ENCODE measurements at places on chromosomes 6 and 20.
A peak's percentile ranks its signal among the peaks of the same experiment; 100 is the strongest.

GRCh38 chr6:84768442-84769174, 4.2 kb upstream of the TBX18 start:
- DNase-seq = no peak

GRCh38 chr6:41073203-41073967, 611 bp downstream of the NFYA start:
- peak; percentile 45 for DNase-seq

- DNase-seq = no peak
These were observed 91.3 kb upstream of the HEY2 start for GRCh38 chr6:125658136-125658535.

- no peak for DNase-seq
These were observed 137.7 kb upstream of the ARMC2 start for GRCh38 chr6:108710551-108710950.

GRCh38 chr6:44001318-44002066, 125.8 kb downstream of the MRPL14 start:
- no peak for DNase-seq

GRCh38 chr20:43241057-43241702, 51.5 kb upstream of the PTPRT start:
- no peak for DNase-seq

GRCh38 chr6:56984361-56984760, 29.5 kb downstream of the BEND6 start:
- no peak for DNase-seq

DNA sequence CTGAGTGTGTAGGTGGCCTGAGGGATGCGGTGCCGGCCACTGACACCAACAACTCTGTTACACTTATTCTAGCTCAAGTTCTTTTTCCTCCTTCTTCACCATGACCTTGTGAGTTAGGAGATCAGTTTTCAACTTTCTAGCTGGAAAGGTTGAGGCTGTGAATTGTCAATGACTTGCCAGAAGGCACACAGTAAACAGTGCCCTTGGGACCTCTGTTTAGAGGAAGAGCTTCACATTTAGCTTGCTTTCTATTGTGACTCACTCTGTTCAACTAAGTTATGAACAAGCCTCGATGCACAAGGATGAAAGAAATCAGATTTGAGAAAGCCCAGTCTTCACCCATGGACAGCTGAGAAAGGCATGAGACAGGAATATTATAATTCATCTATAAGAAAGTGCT, 455.6 kb downstream of the MAFB start:
- no peak for DNase-seq

DNA sequence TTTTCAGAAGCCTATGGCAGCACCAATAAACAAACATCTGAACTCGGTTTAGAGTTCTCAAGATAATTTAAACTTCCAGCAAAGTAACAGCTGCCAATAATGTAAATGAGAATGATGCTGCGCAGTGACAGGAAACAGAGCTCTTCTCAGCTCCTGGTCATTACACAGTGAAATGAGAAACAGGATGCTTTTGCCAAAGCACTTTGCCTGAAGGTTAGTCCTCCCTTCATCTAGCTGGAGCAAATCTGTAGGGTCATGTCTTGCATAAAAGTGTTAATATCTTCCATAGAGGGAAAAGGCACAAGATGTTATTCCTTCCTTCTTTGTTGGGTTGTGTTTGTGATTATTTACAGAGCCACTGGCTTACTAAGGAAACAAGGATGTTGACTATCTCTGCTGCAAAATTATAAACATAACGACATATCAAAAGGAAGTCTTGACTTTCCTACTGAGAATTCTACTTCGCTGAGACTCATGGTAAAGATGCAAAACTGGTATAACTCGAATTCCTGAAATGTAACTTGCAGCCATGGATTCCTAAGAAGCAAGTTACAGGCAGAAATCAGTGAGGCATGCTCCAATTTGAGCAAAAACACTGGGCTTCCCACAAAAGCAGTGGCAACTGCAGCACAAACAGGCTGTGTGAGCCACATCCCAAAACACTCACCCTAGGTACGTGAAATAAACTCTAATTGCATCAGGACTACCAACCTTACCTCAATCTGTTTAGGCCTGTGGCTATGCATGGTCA, 102.5 kb upstream of the BEND6 start:
- DNase-seq = no peak

DNA sequence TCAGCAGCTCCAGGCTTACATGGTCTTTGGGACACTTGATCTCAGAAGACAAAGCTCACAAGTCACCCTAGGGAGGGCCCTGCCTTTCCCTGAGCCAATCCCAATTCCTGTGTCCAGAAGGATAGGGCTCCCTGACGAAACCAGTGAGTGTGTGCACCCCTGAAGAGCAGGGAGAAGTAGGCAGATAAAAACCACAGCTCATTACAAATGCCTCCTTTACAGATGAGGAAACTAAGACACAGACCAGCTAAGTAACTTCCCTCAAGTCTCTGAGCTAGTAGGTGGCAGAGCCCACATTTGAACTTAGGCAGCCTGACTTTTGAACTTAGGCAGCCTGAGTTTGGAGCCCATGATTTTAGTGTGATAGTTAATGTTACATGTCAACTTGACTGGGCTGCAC, 6.7 kb upstream of the ZFAND3 start:
- no peak for DNase-seq

- no peak for DNase-seq
These were observed 115.4 kb downstream of the LAMP5 start for GRCh38 chr20:9629831-9630230.
